ENCODE measurements at places on chromosomes 2 and 18.

DNA sequence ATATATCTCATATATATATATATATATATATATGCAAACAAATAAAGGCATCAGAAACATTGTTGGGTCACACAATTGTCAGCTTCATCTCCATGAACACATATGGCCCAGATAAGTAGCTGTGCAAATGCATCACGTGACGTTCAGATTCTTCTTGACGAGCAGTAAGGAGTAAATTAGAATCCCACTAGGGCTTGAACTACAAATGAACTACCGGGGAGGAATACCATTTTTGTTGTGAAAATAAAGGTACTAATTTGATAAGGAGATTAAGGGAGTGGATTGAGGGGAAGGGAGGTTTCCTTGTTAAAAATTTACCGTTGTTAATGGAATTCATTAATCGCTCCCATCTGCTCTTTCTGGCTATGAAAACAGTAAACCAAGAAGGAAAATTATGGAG, 186.5 kb upstream of the COPS8 start:
- DNase-seq: no peak

- DNase-seq: no peak
Observed at GRCh38 chr2:45258311-45258710, 249.1 kb upstream of the SIX2 start.

DNA sequence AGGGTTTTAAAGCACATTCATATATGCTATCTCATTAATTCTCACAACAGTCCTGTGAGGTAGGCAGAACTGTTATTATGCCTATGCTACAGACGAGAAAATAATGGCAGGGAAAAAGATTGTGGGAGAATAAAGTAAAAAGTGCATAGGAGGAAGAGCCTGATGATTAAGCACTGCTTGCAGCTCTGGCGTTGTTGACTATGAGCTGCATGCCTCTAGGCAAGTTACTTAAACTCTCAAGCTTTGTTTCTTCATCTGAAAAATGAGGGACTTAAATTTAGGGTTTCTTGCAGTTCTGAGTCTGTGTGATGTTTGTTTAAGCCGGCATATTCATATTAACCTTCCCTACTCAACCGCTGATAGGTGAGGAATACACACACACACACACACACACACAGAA, 51.6 kb upstream of the RAPH1 start:
- DNase-seq: no peak

GRCh38 chr18:58975296-58975695, 110.6 kb downstream of the ZNF532 start:
- no peak for DNase-seq

GRCh38 chr2:233707940-233708644, 4.6 kb upstream of the UGT1A5 start:
- DNase-seq: no peak
